ENCODE measurements at places on chromosomes 1 and 21.

DNA sequence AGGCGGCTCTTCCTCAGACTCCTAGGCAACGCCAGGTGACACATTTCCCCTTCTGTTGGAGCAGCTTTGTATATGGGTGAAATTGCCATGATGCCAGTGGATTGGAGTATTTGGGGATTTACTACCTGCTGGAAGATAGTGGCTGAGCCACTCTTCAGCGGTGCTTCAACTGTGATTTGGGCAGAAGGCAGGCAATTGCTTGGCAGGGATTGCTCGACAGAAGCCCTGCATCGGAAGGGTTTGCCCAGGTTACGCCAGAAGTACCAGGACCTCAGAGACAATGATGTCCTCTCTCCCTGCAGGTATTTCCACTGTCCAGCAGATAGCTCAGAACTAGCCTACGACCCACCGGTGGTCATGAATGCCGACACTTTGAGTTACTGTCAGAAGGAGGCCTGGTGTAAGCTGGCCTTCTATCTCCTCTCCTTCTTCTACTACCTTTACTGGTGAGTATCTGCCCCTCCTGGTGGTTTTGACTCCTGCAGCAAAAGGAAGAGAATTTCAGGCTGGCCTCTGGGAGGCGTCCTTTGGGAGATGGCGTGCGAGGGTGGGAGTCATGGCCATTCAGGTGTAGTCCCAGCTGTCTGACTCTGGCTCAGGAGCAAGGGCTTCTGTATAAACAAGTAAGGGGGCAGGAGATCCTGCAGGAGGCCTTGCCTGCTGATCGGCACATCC lies 118.3 kb downstream of the CNIH3 start:
- no peak for DNase-seq

DNA sequence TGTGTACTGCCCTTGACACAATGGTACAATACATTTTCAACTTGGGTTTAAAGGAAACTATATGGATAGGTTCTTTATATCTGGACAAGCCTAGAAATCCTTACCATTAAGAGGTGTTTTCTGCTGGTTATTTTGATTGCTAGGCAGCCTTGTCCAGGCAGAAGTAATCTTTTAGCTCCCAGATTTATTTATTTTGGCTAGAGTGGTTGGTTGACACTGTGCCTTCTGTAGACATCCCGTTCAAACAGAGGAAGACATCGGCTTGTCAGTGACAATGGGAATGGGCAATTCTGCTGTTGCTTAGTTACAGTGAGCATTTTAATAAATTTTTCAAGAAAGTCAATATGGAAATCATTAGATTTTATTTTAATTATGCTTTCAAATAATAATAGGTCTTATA lies 138.8 kb downstream of the VPS13D start:
- DNase-seq: no peak

- no peak for DNase-seq
These were observed 20.6 kb downstream of the TRAF5 start for GRCh38 chr1:211347077-211347844.

DNA sequence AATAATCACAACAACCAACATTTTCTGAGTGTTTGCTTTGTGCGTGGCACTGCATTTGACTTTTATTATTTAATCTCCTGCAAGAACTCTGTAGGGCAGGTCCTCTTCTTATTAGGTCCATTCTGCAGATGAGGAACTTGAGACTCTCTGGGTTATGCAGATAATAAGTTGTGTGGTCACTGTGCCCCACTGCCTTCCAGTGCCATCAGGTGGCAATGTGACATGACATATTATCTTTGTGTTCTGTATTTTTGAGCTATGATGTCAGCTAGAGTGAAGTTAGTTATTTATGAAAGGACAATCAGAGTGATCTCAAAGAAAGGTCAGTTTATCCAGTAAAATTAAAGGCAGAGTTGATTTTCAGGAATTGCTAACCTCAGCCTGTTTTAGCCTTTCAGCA lies 196.0 kb downstream of the FMN2 start:
- DNase-seq: no peak

GRCh38 chr1:109691759-109692158 lies 4.1 kb downstream of the GSTM1 start:
- DNase-seq: no peak

- DNase-seq: no peak
These were observed 39.7 kb downstream of the TOMM20 start for GRCh38 chr1:235088907-235089306.

DNA sequence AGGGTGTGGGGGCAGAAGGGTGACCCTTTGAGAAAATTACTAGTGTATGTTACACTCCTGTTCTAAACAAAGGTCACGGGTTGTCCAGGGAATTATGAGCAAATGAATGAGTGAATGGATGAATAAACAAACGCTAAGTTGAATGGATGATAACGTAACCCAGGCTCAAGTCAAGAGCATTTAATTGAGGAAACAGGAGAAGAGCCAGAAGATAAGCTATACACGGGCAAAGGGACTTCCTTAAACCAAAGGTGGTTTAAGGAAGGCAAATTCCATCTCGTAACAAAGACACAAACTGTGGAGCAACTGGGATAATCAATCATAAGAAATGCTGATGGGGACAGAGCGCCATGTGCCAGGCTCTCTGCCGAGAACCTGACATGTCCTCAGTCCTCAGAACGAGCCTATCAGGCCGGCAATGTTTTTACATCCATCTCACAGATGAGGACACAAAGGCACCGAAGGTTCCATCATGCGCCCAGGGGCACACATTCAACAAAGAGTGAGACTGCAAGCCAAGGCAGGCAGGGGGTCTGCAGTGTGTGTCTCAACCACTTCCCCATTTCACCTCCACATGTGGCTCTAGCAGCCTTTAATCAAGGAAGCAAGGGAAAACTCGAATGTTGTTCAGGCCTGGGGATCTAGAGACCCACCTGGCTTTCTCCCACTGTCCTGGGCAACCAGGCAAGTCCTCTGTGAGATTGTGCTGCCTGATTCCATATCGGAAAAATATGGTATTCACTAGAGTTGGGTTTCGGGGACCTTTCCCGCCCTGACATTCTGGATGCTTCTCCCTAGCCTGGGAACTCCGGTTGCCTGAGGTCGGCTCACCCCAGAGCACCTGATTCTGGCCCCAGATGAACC lies 126.8 kb upstream of the EDN2 start:
- DNase-seq: no peak

DNA sequence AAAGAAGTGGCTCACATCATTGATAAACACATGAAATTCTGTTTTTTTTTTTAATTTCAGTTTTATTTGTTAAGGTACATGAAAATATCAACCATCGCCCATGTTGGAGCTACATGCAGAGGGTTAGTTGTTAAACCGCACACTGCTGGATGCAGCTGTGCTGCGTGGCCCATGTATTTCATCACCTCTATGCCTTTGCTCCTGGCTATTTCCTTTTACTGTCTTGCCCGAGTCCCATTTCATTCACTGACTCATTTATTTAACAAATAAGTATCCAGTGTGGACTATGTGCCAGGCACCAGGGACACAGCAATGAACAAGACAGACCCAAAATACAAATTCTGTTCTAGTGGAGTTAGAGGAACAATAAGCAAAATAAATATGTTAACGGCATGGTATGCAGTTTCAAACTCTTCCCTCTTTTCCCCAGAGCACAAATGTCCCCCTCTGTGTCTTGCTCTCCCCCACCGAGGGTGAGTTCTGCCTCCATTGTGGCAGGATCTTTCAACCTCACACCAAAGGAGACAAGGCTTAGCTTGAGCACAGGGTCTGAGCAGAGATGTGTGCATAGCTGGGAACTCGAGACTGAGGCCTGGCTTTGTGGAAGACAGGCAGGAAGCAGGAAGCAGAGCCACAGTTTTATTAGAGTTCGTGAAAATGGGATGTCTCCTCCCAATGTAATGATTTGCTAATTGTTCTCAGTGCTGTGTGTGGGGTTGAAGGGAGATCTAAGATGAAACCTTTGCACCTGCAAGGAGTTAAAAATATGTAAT lies 44.6 kb downstream of the MAN1C1 start:
- DNase-seq: no peak

DNA sequence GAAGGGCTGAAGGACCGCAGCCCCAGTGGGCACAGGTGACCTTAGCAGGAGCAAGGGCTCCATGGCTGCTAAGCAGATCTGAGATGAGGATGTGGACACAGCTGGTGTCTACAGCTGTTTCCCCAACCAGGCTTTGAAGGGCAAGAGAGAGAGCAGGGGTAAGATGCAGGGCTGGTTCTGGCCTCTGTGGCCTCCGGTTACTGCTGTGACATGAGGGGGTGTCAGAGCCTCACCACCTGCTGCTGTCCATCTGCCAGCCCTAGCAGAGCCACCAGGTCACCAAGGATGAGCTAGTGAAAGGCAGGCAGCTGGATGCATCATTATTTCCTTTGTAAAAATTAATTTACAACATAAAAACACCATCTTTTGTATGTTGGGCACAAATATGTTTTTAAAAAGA lies 33.4 kb downstream of the OBSCN start:
- no peak for DNase-seq

- DNase-seq: no peak
These were observed 157.3 kb downstream of the NTMT2 start for GRCh38 chr1:170303034-170303433.

GRCh38 chr21:44880405-44881197 lies 7.1 kb upstream of the PTTG1IP start:
- DNase-seq: no peak

- no peak for DNase-seq
These were observed 150.3 kb downstream of the CENPF start for GRCh38 chr1:214753236-214753852.

- DNase-seq: no peak
These were observed 1.3 kb downstream of the CLDN19 start for GRCh38 chr1:42738678-42739226.

- no peak for DNase-seq
These were observed 8.3 kb upstream of the TINAGL1 start for GRCh38 chr1:31567956-31568570.

- DNase-seq: peak; percentile 94
These were observed 933 bp downstream of the HMGN2 start for GRCh38 chr1:26472901-26473845.

DNA sequence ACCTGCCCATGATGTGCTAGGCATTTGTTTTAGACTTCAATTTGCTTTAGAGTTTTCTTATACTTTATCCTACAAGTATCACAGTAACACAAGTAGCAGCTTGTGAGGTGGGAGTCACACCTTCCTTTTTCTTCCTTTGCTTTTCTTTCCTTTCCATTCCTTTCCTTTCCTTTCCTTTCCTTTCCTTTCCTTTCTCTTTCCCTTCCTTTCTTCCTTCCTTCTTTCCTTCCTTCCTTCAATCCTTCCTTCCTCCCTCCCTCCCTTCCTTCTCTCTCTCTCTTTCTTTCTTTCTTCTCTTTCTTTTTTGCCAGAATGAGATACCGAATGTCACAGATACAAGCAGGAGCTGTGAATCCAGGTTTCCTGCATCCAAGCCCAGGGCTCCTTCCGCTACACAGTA lies 3.9 kb downstream of the DPT start:
- DNase-seq: no peak

DNA sequence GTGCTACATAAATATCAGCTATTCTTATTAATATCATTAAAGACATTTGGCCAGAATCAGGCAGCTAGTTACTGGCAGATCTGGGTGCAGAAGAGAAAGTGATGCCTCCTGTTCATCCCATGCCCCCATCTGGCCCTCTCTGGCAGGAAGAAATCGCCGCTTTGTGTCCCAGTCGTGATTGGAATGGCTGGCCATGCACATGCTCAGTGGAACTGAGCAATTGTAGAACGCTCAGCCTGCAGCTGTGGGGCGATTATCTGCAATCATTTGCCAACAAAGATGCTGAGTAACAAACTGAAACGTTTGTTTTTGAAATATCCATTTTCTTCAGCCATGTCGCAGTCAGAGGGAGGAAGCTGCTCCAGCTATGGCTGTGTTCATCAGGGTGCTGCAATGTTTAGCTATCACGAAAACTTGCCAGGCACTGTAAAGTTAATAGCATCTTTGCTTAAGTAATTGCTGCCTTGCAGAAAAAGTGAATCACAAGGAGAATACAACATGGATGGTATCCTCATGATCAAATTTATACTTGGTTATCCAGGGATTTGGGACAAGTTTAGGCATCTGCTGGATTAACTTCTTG lies 36.5 kb downstream of the NGF start:
- DNase-seq: no peak

DNA sequence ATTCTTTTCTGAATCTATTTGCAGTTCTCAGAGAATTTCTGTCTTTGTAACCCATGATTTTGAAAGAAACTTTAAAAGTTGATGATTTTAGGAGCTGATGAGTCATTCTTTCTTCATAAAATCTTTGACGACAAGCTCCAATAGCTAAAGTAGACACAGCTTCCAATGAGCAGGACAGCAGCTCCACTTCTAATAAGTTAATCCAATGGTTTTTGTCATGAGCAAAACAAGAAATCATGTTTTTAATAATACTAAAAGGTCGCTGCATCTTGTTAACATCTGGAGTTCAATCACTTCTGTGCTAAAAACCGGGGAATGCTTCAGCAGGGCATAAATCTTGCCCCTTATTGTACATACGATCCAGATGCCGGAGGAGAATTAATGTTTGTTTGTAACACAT lies 48.9 kb upstream of the GORAB start:
- DNase-seq: no peak

DNA sequence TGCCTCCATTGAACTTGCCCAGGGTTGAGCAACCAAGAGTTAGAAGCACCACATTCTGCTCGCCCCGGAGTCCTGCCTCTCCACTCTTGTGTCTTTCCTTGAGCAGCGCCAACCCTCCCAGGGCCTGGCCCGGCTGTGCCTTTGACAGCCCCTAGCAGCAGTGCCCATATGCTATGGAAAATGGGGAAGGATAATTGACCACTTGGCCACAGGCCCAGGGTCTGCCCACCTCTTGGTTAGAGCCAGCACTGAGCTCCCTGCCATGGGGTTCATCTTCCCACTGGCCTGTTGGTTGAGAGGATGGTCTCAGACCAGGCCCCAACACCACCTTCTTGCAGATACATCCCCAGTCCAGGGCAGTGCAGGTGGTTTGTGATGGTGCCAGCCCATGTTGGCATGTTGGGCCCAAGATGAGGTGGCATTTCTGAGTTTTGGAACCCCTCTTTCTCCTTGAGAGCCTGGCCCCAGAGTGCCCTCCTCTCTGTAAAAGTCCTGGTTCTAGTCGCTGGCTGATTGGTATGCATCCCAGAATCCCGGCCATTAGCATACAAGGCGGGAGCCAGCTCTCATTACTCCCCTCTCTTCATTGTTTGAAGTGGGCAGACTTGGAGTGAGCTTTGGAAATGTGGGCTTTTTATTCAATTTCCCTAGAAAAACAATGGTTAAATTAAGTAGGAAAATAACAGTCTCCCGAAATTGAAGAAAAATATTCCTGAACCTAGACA lies 7.6 kb downstream of the ARHGEF10L start:
- no peak for DNase-seq

DNA sequence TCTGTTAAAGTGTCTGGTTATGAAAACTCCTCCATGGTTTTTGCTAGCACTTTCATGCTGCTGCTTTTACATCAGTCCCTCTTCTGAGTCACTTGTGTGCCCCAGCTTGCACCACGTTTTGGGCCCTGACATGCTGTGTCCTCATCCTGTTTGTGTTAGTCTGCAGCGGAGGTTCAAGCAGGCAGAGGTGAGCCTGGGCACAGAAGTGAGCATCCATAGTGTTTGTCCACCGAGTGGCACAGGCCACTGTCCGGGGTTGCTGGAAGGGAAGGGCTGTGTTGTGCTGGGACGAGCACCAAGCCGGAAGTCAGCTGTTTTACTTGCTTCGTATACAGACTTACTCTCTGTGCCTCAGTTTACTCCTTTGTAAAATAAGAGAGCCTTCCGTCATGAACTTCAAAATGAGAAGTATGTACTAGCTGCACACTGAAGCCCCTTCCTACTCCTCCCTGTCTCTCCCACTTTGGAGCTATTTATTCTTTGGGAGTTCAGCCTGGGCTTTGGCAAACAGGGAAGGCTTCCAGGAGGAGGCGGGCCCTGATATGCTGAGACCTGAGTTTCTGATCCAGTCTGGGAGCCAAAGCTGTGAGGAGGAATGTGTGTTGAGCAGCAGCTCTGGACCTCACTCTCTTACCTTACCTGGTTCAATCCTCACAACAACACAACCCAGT lies 10.7 kb upstream of the LAPTM5 start:
- DNase-seq: no peak
